DMS79 treated with DMSO at 0.1 percent for 48 hours (cell line): ENCODE measurements at places on chromosomes 5 and 9.

- DNase-seq, result peak; percentile 25
Observed at GRCh38 chr5:32589942-32590869, 4.8 kb downstream of the SUB1 start.

- no peak for DNase-seq
Observed at GRCh38 chr5:160209917-160210316, 19.4 kb upstream of the FABP6 start.

DNA sequence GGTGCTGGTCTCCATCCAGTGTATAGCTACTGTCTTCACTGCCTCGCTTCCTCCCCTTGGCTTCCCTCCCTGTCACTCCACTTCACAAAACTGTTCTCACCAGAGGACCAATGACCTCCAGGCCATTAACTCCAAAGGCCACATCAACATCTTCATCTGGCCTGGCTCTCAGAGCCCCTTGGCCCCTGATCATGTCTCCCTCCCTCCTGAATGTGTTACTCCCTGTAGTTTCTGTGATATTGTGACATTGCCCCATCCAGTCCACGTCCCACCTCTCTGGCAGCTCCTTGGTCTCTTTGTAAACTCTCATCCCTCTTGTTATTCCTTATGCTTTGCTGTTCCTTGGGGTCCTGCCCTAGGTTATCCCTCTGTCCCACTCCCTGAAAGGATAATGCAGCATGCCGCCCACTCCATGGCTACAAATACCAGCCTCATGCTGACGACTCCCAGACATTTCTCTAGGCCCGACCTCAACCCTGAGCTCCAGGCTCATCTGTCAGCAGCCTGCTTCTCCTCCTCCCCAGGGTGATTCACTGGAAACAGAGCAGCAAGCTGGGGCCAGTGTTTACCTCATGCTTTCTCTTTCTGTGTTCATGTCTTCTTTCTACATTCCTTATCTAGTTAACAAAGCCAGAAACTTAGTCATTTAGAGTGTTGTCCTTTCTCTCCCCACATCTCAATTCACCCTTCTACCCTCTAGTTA lies 312.2 kb downstream of the SPOCK1 start:
- DNase-seq, result no peak

- DNase-seq, result no peak
Observed at GRCh38 chr5:26843677-26844076, 194.7 kb downstream of the CDH9 start.

- no peak for DNase-seq
Observed at GRCh38 chr5:131303537-131303936, 39.7 kb downstream of the CDC42SE2 start.

- DNase-seq, result no peak
Observed at GRCh38 chr5:91156242-91156641, 226.9 kb downstream of the ARRDC3 start.

- no peak for DNase-seq
Observed at GRCh38 chr9:134891053-134891452, 10.4 kb downstream of the FCN2 start.

DNA sequence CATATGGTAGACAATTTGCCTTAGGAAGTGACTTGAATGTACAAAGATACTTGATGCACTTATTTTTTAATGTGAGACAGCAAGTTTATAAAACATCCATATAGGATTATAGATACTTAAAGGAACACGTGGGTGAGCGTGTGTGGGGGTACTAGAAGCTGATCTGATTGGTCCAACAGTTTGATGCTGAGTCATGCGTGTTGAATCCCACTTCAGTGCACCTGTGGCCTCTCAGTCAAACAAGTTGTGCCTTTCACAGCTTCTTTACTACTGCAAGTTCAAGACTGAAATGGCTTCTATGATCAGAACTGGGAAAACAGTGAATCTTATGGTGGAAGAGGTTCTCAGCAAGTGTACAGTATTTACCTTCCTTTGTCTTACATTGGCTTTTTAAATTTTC lies 98.9 kb downstream of the MAP1B start:
- no peak for DNase-seq

DNA sequence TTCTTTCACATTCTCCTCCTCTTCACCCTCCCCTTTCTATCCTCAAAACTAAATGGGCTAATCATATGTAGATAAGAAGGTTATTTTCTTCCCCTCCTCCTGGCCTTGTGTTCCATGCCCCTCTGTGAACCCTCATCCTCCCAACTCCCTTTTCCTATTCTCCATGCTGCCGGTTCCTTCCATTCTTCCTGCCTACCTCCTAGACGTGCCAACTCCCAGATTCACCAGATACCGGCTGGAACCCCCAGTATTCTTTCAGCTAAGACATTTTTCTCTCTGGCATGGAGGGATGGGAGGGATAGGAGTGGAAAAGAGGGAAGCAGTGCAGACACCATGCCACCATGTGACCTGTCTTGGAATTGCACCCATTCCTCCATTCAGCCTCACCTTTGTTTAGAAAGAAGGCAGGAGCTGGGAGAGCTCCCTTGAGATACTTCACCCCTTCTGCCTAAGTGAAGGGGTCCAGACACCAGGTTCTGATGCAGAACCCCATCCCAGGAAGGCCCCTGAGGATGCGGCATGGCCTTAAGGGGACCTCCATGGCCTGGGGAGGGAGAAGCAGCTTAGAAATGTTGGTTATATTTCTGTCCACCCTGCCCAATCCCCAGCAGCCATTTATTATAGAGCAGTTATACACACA lies 4.8 kb downstream of the DNAJB5 start:
- DNase-seq, result peak; percentile 3

DNA sequence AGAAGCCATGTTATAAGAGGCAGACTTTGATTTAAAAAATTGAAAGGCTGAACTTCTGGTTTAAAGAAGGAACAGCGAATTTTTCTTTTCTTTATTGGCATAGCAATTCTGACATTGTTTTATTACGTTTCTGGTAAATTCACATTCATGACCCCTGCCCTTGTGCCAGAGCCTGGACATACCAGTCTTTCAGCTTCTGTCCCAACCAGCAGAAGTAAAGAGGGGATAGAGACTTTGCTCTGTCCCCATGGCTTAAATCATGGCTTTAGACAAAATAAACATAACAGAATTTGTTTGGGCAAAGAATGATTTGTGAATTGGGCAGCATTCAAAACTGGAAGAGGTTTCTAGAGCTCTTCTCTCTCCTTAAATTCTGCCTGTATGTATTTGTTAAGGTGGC lies 15.3 kb downstream of the CAST start:
- DNase-seq, result no peak

DNA sequence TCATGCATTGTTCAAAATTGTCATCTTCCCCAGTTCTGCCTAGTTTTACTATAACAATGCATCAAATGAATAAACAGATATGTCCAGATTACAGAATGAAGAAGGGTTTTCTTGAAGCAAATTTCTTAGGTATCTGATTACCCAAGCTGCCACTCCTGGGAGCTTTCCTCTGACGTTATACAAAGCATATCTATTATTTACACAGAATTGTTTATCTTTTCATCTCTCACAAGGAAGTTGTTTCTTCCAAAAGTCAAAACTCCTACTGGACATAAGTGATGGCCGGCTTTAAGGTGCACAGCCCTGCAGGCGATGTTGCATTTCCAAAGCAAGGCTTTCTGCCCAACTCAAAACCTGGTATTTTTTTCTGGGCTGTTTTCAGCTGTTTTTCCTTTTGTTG lies 73.4 kb upstream of the ANKH start:
- DNase-seq, result no peak

- DNase-seq, result peak; percentile 1
Observed at GRCh38 chr5:132500931-132501628, 10.5 kb upstream of the IRF1 start.

GRCh38 chr5:66991746-66992145 lies 204.9 kb downstream of the CD180 start:
- no peak for DNase-seq

DNA sequence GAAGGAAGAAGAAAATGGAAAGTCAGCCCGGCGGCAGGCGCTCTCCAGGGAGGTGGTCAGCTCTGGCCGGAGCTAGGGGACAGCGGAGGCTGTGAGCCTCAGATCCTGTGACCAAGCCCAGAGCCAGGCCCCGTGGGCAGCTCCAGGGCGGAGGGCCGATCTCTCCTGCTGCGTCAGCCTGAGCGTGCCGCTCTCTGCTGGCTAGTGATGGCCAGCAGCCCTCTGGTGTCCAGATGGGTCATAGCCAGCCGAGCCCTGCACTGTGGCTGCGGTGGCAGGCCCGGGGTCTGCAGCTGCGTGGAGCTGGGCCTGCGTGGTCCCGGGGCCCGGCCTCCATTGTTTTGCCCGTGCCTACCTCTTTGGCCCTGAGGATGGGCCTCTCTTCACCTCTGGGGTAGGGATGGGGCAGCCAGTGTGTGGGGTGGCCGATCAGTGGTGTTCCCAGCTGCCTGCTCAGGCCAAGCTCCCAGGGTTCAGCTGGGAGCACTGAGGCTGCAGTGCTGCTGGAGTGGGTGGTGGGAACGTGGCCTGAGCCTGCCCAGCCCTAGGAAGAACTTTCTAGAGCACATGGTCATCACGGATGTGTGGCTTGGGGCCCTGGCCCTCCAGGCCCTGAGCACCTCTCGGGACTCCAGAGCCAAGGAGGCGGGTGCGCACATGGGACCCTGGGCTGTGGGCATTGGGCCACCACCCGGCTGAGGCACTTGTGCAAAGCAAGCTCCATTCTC lies 17.1 kb upstream of the NRARP start:
- no peak for DNase-seq

GRCh38 chr5:107387526-107388140 lies 283.1 kb downstream of the EFNA5 start:
- no peak for DNase-seq

- no peak for DNase-seq
Observed at GRCh38 chr5:79974886-79975285, 16.2 kb downstream of the MTX3 start.

- no peak for DNase-seq
Observed at GRCh38 chr5:8188874-8189565, 320.1 kb downstream of the MTRR start.

- no peak for DNase-seq
Observed at GRCh38 chr5:94615862-94616261, 2.5 kb downstream of the KIAA0825 start.

- no peak for DNase-seq
Observed at GRCh38 chr5:135216471-135217343, 182.3 kb downstream of the MACROH2A1 start.

DNA sequence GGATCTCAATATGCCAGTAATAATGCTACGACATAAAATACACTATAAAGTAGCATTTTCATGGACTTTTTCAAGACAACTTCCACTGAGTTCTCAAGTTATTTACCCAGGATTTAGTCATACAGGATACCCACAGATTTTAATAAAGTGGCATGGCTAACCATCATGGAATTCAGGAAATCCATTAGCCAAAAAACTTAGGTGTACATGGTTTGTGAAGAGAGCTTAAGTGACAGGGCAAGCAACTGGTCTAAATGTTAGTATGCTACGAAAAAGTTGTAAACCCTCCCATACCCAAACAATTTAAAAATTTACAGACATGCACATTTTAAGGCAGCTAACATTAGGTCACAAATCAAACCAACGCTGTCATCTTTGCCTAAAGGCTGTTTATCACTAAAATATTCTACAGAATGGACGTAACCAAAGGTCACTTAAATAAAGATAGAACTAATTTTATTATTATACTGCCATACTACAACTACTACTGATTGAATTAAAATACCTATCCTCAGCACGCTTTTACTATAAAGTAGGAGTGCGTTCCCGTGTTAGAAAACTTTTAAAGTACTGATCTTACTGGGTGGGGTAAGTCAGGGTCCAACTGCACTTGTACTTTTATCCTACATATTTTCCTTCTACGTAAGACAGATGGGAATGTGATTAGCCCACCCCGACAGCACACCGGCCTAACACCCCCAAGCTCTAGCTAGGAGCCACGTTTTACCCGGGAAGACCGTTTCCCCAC lies 1.1 kb downstream of the UBTD2 start:
- DNase-seq, result no peak

- DNase-seq, result no peak
Observed at GRCh38 chr9:35518225-35518821, 28.4 kb downstream of the RUSC2 start.

GRCh38 chr5:6708814-6709213 lies 4.4 kb upstream of the TENT4A start:
- DNase-seq, result no peak

- no peak for DNase-seq
Observed at GRCh38 chr5:566636-567309, 42.5 kb upstream of the SLC9A3 start.

DNA sequence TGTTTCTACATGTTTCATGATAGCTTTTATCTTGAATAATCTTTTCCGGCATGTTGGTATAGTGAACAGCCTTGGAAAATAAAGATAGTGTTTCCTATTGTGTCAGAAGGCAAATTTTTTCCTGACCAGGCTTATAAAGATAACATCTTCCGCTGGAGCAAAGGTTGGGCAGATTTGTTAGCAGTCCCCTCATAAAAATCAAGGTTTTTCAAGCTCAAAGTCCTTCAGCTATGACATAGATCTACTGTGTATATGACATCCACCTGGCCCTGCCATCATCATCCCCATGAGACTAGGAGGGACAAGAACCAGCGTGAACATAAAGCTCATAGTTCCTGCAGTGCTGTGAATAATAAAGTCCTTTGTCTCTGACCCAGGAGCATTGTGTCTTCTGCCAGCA lies 30.4 kb upstream of the OTULINL start:
- DNase-seq, result no peak
